H1 (cell line): ENCODE measurements at places on chromosomes 7 and 10.
A peak's percentile ranks its signal among the peaks of the same experiment; 100 is the strongest.

DNA sequence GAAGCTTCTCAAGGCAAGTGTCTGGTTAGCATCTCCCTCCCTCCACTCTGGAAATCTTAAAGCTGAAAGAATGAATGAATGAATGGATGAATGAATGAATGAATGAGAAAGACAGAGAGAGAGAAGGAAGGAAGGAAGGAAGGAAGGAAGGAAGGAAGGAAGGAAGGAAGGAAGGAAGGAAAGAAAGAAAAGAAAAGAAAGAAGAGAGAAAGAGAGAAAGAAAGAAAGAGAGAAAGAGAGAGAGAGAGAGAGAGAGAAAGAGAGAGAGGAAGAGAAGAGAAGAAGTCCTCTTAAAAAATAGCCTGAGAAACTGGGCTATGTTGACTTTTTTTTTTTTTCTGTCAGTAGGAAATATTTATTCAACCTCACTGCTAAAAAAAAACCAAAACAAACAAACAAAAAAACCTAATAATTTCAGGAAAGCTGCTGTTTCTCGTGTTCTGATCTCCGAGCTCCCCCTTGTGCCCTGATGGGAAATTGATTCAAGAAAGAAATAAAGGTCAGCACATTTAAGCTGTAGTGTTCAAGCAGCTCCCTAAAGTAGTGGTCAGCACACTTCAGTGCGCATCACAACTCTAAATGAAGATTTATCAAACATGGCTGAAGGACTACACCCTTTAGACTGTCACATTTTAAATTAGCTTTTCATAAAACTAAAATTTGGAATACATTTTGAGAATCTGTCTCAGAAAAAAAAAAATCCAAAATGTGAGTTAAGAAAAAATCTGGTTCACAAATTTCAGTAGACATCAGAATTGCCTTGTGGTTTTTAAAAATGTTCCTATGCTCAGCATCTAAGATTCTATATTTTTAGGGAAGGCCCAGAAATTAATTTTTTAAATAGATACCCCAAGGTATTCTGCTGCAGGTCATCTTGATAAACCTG is 154.3 kb downstream of the ELAPOR2 start:
- H3K27me3 ChIP-seq = no peaks in the 10 kb centered on the region
- peaks cover 7% of the 10 kb centered on the region for H3K36me3 ChIP-seq
- no peak overlapping the region for H3K27ac ChIP-seq
- no peak for DNase-seq

- H3K4me1 ChIP-seq = no peaks in the 10 kb centered on the region
- H3K36me3 ChIP-seq = peaks cover 7% of the 10 kb centered on the region
Observed at GRCh38 chr10:87511526-87511925, 6.8 kb downstream of the MINPP1 start.

- H3K27me3 ChIP-seq = no peaks in the 10 kb centered on the region
- H3K36me3 ChIP-seq = no peaks in the 10 kb centered on the region
- DNase-seq = no peak
- no peak overlapping the region for H3K27ac ChIP-seq
- no peak overlapping the region for H3K4me3 ChIP-seq
- H3K4me1 ChIP-seq = no peaks in the 10 kb centered on the region
Observed at GRCh38 chr7:4302203-4302905, 379.7 kb upstream of the FOXK1 start.

DNA sequence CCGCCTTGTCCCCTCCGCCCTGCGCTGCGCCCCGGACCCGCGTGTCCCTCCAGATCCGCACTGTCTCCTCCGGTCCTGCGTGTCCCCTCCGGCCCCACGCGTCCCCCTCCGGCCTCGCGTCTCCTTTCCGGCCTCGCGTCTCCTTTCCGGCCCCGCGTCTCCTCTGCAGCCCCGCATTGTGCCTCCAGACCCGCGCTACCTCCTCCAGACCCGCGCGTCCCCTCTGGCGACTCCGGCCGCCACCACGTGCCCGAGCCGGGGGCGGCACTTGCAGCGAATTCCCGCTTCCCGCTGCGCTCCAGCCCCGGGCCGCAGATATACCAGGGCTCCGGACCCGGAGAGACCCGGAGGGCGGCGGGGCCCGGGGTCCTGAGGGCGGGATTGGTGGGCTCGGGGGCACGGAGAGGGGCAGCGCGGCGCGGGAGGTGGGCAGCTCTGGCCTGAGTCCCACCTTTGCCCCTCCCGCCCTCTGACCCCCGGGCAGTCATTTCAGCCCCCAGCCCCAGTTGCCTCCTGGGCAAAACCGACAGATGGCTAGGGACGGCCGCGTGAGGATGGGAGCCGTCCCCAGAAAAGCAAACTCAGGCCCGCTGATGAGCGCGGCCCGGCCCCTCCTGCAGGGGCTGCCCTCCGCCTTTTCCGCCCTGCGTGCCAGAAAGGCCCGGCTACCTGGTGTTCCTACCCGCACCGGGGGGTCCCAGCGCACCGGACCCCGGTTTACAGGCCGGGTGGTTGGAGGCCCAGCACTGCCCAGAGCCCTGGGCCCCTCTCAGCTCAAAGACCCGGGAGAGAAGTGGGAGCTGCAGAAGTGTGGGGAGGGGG is 56.5 kb downstream of the RBM17 start:
- no peak for DNase-seq
- no peak overlapping the region for H3K27ac ChIP-seq
- peaks cover 4% of the 10 kb centered on the region; the same call in 1 of the 2 replicates for H3K27me3 ChIP-seq
- H3K4me1 ChIP-seq = peaks cover 11% of the 10 kb centered on the region

DNA sequence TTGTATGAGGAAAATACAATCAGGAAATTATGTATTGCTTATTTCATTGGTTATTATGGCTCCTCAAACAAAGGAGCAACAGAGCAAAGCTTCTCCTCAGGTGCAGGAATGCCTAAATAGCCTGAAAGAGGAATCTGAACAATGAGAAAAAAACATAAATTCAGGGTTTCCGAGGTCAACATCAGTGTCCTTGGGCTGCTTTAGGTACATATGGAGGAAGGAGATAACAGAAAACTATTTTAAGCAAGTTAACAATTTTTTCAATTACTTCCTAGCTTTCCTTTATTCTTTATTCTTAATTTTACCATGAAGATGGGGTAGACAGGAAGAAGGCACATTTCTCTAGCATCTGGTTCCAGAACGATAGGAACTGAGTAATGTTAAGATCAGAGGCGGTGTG is 14.0 kb downstream of the SLC16A9 start:
- H3K27ac ChIP-seq = no peak overlapping the region
- H3K4me1 ChIP-seq = peaks cover 2% of the 10 kb centered on the region
- peaks cover 2% of the 10 kb centered on the region; the same call in 1 of the 2 replicates for H3K36me3 ChIP-seq
- no peak for DNase-seq

GRCh38 chr7:40761762-40762560 is 627.2 kb downstream of the SUGCT start:
- no peak overlapping the region for H3K4me3 ChIP-seq
- no peaks in the 10 kb centered on the region for H3K36me3 ChIP-seq
- no peak overlapping the region for H3K27ac ChIP-seq
- no peaks in the 10 kb centered on the region for H3K27me3 ChIP-seq

- no peaks in the 10 kb centered on the region for H3K36me3 ChIP-seq
- DNase-seq = peak; percentile 58
- H3K4me3 ChIP-seq = no peak overlapping the region
- H3K4me1 ChIP-seq = peaks cover 11% of the 10 kb centered on the region
Observed at GRCh38 chr10:33273295-33274002, 61.0 kb downstream of the NRP1 start.

DNA sequence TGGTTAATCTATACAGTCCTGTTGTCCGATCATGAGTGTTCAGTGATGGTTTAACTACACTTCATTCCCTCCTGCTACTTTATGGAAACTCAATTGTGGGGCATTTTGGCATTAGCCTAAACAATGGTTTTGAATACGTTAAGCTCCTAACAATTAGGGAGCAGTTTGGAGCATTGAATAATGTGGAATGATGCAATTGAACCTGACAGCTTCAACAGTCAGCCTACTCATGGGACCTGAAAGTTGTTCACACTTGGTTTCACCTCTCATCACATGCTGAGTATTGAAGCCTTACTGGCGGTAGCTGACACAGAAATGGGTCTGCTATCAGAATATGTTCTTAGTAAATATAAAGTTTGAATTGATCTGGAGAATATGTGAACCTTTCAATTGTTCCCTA is 186.1 kb downstream of the MLLT10 start:
- H3K36me3 ChIP-seq = peaks cover 3% of the 10 kb centered on the region; the same call in 1 of the 2 replicates
- H3K4me3 ChIP-seq = no peak overlapping the region
- no peaks in the 10 kb centered on the region for H3K4me1 ChIP-seq
- DNase-seq = no peak

DNA sequence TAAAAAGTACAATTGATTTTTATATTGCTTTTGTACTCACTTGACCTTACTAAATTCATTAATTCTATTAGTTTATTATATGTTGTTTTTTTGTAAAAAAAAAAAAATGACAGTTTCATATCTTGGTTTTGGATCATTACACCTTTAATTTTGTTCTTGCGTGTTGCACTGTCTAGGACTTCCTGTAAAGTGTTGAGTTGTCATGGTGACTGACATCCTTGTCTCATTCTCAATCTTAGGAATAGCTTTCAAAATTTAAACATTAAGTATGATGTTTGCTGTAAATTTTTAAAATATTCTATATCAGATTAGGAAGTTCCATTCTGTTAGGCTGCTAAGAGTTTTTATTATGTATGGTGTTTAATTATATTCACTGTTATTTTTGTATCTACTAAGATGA is 139.1 kb downstream of the ARHGAP12 start:
- no peak overlapping the region for H3K4me3 ChIP-seq
- DNase-seq = no peak
- H3K4me1 ChIP-seq = no peaks in the 10 kb centered on the region
- no peaks in the 10 kb centered on the region for H3K36me3 ChIP-seq
- no peaks in the 10 kb centered on the region for H3K27me3 ChIP-seq
